HT-29 (cell line): ENCODE measurements at places on chromosomes 16 and 17.
A peak's percentile ranks its signal among the peaks of the same experiment; 100 is the strongest.

GRCh38 chr16:8489580-8489979 is 100.7 kb downstream of the TMEM114 start:
- no peak for DNase-seq

DNA sequence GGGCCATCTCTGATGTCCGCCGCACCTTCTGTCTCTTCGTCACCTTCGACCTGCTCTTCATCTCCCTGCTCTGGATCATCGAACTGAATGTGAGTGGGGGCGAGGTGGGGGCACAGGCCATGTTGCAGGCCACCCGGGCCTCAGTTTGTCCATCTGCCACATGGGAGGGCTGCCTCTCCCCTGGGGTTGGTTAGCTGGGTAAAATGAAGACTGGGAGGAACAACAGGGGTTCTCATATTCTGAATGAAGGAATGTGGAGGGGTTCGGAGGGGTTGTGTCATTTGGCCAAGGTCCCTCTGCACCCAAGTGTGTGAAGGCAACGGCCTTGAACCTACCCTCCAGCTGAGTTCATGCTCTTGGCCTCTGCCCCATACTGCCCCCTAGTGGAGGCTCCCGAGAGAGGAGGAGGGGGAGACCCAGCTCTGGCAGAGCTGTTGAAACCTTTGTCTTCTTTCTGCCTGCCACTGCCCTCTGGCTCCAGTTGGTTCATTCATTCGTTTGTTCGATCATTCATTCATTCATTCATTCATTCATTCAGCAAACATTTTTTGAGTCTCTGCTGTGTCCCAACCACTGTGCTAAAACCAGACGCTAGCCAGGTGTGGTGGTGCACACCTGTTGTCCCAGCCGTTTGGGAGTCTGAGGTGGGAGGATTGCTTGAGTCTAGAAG is 11.4 kb upstream of the TCAP start:
- DNase-seq, result peak; percentile 56

DNA sequence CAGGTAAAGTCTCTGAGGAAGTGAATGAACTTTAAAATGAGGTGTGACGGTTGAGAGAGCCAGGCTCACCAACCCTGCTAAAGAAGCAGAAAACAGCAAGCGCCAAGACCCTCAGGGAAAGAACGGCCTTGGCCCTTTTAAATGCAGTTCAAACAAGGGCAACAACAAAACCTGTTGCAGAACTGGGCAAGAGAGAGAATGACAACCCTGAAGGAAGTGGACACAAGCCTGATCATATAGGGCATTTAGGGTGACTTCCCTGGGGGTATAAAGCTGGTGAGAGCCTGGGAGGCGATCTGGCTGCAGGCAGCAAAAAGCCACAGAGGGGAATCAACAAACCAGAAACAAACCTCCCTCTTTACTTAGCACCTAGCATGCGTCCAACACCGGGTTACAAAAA is 1.0 kb downstream of the CPPED1 start:
- DNase-seq, result no peak

GRCh38 chr17:42548070-42548837 is 4.5 kb upstream of the HSD17B1 start:
- DNase-seq, result peak; percentile 89

DNA sequence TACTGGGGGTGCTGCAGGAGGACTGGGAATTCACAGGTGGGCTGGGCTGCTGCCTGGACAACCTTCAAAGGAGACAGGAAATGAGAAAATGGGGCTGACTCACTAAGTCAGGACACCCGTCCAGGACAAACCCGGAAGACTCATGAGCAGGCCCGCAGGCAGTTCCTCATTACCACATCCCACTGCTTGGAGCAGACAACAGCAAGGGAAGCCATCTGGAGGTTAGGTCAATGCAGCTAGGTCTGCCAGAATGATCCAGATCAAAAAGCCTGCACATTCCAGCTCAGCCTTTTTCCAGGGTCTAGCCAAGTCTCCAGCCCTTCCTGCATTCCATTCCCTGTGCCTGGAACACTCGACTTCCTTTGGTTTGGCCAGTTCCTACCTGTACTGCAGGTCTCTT is 536.5 kb upstream of the CDH11 start:
- peak; percentile 2 for DNase-seq

GRCh38 chr17:13484020-13484419 is 117.7 kb downstream of the HS3ST3A1 start:
- no peak for DNase-seq

GRCh38 chr17:75373280-75373679 is 32.2 kb downstream of the GRB2 start:
- DNase-seq, result no peak

- DNase-seq, result no peak
Measured at GRCh38 chr17:80561541-80562114, 17.0 kb downstream of the RPTOR start.

DNA sequence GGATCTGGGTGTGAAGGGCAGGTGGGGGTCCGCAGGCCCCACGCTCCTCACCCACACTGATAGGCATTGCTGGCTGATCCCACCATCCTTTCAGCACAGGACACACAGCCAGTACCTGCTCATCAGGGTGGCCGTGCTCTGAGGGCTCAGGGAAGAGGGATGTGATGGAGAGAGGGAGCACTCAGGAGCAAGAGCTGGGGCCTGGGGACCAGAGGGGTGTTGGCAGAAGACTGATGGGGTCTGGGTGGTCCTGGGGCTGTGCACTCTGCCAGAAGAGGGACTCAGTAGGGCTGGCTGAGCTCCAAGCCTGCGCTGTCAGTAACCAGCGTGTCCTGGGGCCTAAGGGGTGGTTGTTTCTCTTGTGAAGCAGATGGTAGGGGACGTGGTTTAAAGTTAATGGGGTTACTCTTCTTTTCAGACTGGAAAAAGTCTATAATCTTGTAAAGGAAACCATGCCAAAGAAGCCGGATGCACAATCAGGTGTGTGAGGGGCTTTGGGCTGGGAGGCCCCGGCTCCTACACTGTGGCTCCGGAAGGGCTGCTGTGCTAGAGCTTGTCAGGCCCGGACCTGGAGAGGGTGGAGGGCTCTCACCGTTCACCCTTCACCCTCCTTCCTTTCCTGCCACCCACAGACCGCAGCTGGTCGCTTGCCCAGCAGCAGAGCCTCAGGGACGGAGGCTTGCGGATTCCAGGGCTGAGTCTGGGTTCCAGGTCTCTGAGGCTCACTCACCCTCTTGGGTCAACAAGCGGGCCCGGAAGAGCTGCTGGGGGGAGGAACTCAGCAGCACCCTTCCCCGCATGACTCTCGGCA is 27.8 kb downstream of the POLR3E start:
- DNase-seq, result no peak

GRCh38 chr16:83887564-83887963 is 11.4 kb upstream of the MLYCD start:
- no peak for DNase-seq

DNA sequence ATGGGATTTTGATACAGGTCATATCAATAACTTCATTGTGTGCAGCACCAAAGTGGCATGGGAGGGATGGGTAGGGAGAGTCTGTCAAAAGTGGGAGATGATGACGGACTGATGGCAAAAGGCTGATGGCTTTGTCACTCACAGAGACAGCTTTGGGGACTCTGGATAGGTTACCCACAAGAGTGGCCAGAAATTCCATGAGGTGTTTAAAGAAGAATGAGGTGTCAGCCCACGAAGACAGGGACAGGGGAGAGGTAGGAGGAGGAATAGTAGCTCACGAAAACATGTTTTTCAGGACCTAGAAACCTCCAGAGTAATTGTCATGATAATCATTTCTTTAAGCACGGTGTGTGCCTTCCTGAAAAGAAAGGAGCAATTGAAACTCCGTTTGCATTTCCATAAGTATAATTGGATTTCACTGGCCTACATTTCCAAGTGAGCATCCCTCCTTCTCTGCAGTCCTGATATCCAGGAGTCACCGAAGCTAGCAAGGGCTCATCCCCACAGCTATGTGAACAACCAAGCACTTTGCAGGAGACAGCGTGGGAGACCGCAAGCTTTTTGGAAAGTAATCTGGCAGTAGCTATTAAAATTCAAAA is 60.0 kb downstream of the HSD17B2 start:
- no peak for DNase-seq

- no peak for DNase-seq
Measured at GRCh38 chr17:72191356-72191755, 70.5 kb downstream of the SOX9 start.

DNA sequence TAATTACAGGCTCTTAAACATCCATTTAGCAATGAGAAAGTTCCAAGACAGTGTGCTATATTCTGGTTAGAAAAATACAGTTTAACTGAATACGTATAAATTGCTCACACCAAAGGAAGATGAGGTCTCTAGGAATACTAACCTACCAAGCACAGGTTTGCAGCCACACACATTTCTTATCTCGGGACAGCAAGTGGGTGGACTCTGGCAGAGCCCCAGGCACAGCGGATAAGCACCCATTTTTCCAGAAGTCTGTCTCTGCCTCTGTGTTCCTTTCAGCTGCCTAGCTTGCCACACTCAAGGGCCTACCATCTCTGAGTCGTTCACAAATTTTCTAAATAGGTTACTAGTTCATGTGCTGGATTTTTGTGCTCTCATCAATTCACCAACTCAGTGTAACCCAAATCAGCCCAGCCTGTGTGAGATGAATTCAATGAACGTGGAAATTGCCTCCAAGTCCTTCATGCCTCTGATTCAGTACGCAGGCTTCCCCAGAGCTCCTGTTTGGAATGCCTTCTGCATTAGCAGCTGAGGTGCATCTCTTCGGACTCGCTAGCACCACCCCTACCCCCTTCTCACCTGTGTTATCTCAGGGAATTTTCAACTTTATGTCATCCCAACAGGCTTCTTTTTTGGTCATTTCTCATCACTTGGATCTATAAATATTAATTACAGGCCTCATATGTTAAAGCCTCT is 581.0 kb upstream of the CDH11 start:
- no peak for DNase-seq

- no peak for DNase-seq
Measured at GRCh38 chr17:75237100-75238014, 24.0 kb downstream of the GGA3 start.

DNA sequence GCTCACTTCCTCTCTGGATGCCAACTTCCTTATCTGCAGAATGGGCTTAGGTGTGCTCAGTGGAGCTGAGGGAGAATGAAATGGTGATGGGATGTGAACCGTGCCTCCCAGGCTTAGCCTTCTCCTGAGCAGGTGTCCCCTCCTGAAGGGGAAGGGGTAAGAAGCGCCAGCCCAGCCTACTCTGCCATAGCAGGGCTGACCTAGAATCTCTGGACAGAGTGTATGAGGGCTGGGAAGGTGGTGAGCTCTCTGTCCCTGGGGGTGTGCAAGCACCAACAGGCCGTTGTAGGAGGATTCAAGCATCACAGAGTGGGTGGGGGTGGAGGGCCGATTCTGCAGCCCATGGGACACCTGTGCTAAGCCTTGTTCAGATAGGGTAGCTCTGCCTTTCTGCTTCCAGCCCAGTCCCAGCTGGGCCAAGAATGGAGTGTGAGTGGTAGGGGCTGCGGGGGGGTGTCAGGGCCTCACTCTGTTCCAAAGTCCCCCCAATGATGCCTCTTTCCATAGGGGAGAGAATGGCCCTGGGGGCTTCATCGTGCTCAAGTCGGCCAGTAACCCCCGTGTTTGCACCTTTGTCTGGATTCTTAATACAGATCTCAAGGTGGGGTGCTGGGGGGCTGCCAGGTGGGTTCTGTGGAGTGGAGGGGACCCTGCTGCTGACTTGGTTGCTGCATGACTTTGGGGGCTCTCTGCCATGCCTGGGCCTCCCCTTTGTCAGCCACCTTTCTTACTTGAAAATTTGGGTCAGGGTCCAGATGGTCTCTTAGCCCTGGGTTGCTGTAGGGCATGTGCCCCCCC is 3.2 kb upstream of the TCAP start:
- DNase-seq, result no peak
